H4 (cell line): ENCODE measurements at places on chromosomes 13 and 19. TPM values are rescaled to one million over a fixed set of nuclear protein-coding genes. Genes with fewer than 3 reads are reported as not detected.

The ZNF665 gene
- 2.9 and 5.2 TPM in 2 replicates for total RNA-seq

The HS6ST3 gene
- 1.6 and 2.4 TPM in 2 replicates for total RNA-seq

The CEP89 gene
- total RNA-seq, result 10.9 and 19.1 TPM in 2 replicates

The VSTM2B gene
- total RNA-seq, result 8.7 and 14.0 TPM in 2 replicates

The SLITRK6 gene
- total RNA-seq, result 5.0 and 5.5 TPM in 2 replicates

The ZNF541 gene
- total RNA-seq, result not detected in 2 replicates

The LCP1 gene
- 66.6 and 77.8 TPM in 2 replicates for total RNA-seq

The CCDC106 gene
- total RNA-seq, result 0.45 and 2.4 TPM in 2 replicates

The ZNF865 gene
- total RNA-seq, result 1.0 TPM in 2 replicates

The KDELR1 gene
- total RNA-seq, result 127 and 219 TPM in 2 replicates

The ATXN8OS gene
- total RNA-seq, result not detected in 2 replicates

The CYP4F2 gene
- total RNA-seq, result 0.70 and 3.8 TPM in 2 replicates

The NLRP11 gene
- 2.1 and 2.4 TPM in 2 replicates for total RNA-seq

The NXNL1 gene
- total RNA-seq, result not detected in 2 replicates

The PNMA8A gene
- total RNA-seq, result not detected in 2 replicates

The URAD gene
- total RNA-seq, result not detected in 2 replicates

The SYCN gene
- total RNA-seq, result not detected in 2 replicates

The ZNF552 gene
- 3.9 and 4.3 TPM in 2 replicates for total RNA-seq

The SH2D3A gene
- not detected in 2 replicates for total RNA-seq

The ACER1 gene
- total RNA-seq, result not detected in 2 replicates

The FPR3 gene
- total RNA-seq, result 0.62 and 0.64 TPM in 2 replicates

The ZNF790 gene
- 0.27 and 1.2 TPM in 2 replicates for total RNA-seq

The GARIN5B gene
- not detected in 2 replicates for total RNA-seq
